Fibroblast of skin of left biceps (primary cell): ENCODE measurements at places on chromosomes 1 and 21.
A peak's percentile ranks its signal among the peaks of the same experiment; 100 is the strongest.

DNA sequence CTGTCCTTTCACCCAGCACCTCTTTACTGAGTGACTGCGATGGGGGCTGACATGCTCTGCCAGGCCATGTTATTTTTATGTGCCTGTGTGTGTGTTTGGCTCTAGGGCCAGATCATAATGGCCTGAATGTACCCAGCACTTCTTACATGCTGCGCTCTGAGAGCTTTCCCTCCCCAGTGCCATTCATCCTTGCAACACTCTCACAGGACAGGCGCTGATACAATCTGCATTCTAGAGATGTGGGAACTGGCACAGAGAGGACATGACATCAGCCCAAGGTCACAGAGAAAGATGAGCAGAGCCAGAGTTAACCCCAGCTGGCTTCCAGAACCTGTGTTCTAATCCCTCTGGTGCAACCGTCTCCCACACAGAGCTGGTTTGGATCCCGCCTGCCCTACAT is 54.5 kb downstream of the ARHGEF10L start:
- DNase-seq: no peak

GRCh38 chr1:154469844-154470560 is 32.0 kb upstream of the TDRD10 start:
- no peak for DNase-seq

GRCh38 chr1:84236256-84236655 is 65.3 kb upstream of the SAMD13 start:
- DNase-seq: no peak

DNA sequence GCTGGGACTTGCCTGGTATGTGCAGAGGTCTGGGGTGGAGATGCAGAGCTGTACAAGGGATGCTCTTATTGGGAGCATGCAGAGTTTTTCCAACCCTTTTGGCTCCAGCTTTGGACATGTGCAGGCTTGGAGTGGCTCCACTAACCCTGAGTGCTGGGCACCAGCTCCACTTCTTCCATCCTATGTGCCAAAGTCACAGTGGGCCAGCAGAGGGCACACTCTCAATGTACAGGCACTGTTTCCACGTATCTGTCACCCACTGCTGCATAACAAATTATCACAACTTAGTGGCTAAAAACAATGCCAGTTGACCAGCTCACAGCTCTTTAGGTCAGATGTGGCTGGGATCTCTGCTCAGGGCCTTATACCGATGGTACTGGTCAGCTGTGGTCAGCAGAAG is 631.8 kb downstream of the AJAP1 start:
- no peak for DNase-seq

GRCh38 chr1:98053471-98054366 is 132.9 kb upstream of the DPYD start:
- DNase-seq: peak; percentile 60

GRCh38 chr1:173917635-173918493 is 737 bp upstream of the SERPINC1 start:
- DNase-seq: no peak

DNA sequence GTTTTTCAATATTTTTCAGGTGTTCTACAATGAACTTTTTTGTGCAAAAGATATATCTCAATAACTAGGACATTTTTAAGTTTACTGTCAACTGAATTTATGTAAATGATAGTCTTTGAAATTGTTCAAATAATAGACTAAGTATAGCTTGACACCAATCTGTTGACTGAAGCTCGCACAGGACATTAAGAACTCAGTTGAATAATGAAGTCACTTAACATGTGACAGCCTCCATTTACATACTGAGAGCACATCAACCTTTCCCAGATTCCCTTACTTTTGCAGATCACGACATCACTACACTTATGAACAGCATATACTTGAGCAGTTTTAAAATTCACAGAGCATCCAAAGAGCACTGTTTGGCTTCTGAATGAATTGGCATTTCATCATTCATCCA is 268.2 kb downstream of the LRRC7 start:
- no peak for DNase-seq
